ENCODE measurements at places on chromosomes 7 and 10.

DNA sequence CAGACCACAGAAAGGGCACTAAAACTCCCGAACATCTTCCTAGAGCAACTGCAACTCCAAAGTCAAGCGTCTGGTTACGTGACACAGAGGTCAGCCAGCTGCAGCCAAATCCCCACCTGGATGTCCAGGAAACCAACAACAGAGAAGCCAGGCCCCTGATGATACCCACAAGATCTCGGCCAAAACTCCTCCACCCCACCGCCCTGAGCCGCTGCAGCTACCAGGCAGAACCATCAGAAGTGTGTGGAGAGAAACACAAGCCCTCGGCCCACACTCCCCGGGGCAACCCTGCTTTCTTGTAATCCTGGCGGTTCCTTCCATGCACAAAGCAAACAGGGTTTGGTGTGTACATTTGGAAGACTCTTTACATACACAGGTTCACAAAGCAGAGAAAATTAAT is 8.7 kb downstream of the CHST15 start:
- DNase-seq = no peak

DNA sequence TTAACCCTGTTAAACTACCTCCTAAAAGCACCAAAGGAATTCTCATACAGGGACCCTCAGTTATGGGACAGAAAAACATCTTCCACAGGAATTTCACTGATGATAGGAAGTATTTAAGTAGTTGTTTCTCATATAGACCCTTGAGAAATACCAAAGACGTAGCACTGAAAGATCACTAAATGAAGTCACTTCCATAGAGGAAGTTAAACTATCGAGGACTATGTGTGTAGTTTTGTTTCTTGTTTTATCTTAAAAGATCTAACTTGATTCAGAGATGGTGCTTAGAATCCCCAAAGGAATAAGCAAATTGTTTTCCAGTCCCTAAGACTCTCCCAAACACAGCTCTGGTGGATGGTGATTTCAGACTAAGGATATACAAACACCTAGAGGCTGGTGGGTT is 94.8 kb upstream of the AFAP1L2 start:
- no peak for DNase-seq

DNA sequence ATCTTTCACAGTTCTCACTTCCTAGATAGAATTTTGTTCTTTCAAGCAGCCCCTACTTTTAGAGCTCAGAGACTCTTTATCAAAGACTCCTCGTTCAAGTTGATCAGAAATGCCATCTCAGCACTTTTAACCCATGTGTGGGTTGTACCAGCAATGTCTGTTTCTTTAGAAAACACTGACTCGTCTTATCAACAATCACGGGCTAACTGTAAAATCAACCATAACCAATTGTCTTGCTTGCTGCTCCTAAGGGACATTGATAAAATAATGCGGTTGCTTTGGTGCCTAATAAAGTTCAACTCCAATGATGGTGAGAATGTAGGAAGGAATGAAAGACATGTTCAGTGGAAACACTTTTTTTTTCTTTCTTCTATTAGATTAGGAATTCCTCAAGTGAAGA is 12.9 kb upstream of the CDK6 start:
- DNase-seq = no peak

DNA sequence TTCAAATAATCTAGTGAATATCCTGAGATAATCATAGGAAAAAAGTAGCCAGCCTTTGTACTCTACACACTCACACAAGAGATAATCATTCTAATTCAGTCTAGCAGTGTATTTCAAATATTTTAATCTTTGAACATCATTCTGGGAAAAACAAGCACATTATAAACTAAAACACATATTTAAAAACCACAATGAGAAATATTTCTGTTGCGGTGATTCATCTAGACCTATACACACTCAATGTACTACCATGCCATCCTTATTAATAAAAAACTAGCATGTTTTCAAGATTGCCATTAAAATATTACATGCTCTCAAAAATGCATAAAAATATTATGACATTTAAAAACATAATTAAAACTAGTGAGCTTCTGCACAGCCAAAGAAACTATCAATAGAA is 11.8 kb downstream of the COG5 start:
- DNase-seq = no peak

- DNase-seq = no peak
Measured at GRCh38 chr7:31553661-31554081, 39.8 kb downstream of the ITPRID1 start.

DNA sequence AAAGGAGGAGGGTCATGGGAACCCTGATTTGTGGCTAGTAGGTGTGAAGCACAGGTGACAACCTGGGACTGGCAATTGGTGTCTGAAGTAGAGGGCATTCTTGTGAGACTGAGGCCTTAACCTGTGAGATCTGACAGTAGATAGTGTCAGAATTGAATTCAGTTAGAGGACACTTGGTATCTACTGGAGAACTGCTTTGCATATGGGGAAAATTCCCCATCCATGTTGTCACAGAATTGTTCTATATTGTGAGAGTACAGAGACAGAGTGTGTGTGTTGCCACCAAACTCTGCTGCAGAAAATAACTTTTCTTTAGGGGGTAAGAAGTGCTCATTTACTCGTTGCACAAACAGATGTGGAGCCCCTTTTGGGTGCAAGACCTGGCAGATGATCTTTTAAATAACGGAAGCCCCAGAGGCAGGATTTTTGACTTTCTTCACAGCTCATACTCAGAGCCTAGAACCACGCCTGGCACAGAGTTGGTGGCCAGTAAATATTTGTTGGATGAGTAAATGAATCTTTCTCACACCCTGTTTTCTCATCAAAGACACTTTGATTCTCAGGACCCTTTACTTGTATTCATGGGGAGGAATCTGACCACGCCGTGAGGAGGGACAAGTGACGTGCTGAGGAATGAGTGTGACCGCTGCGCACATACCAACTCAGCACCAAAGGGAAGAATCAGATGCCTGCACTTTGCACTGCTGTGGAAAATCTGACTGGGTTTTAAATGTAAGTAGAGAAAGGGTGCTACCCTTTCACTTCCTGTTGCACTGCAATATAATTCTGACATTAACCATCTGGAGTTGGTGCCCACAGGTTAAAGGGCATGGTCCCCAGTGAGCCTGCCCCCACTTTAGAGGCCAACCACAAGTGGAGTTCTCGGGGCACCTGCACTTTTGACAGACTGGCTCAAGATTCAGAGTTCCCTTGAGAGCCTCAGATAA is 39.2 kb upstream of the SDHAF3 start:
- DNase-seq = no peak

GRCh38 chr10:2077231-2077630 is 339.9 kb upstream of the ADARB2 start:
- no peak for DNase-seq
